Activated naive CD4-positive, alpha-beta T cell (primary cell): ENCODE measurements at places on chromosomes 13 and 19.
A peak's percentile ranks its signal among the peaks of the same experiment; 100 is the strongest.

DNA sequence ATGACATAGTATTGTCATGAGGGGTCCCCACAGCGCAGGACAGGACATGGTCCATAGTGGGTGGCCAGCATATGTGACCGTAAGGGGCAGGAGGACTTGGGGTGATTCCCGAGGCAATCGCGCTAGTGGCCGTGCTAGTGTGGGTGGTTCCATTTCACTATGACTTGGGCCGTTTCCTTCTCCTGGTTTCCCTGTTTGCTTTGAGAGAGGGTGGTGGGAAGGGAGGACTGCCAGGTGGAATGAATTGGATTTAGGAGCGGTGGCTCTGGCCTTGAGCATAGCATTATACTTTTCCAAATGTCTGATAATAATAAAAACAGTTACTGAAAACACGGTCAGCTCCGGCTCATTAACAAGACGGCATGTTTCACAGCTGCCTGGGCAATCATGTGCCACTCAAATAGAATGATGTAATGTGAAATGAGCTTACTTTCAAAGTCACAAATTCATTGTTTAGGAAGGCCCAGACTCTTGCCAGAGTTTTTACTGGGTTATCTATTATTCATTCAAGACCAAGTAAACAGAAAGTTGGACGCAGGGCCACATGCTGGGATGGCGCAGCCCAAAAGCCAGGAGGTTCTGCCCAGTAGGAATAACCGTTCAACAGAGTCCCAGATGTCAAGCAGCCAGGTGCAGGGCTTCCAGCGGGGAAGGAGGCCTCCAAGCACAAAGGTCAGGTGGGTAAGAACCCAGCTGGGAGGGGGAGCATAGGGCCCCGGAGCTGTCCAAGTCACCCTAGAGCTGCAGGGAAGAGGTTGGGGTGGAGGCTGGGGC lies 19.6 kb upstream of the SLC15A1 start:
- DNase-seq: no peak

DNA sequence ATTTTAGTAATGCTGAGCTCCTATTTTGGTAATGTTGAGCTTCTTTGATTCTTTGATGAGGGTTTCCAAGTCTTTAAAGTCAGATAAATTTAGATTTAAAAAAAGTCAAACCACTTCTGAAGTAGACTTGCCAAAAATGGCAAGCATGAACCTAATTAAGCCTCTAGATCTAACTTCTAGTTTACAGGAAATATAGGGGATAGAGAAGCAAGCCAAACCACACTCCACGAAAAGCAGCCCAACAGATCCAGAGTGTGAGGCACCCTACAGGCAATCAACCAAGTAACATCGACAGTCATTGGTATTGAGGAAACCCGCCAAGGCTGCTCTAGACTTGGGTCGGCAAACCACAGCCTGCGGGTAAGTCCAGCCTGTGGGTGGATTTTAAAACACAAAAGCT lies 3.7 kb downstream of the GGACT start:
- no peak for DNase-seq

DNA sequence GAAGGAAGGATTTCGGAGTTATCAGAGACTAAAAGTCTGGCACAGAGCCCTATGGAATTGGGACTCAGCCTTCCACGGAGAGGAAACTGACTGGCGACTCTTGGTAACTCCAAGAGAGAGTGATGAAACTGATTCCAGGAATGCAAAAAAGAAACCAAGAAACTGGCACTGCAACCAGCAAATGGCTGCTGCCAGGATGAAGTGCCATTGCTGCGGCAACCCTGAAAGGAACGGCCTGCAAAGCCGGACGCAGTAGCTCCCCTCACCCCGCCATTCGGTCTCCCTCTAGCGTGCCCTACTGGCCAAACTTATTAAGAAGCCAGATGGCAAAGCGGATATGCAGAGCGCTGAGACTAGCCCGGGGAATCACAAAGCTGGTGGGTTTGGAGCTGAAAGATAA lies 236.0 kb downstream of the PCDH9 start:
- DNase-seq: no peak

GRCh38 chr19:11242864-11243797 lies 3.7 kb downstream of the ANGPTL8 start:
- DNase-seq: peak; percentile 74

DNA sequence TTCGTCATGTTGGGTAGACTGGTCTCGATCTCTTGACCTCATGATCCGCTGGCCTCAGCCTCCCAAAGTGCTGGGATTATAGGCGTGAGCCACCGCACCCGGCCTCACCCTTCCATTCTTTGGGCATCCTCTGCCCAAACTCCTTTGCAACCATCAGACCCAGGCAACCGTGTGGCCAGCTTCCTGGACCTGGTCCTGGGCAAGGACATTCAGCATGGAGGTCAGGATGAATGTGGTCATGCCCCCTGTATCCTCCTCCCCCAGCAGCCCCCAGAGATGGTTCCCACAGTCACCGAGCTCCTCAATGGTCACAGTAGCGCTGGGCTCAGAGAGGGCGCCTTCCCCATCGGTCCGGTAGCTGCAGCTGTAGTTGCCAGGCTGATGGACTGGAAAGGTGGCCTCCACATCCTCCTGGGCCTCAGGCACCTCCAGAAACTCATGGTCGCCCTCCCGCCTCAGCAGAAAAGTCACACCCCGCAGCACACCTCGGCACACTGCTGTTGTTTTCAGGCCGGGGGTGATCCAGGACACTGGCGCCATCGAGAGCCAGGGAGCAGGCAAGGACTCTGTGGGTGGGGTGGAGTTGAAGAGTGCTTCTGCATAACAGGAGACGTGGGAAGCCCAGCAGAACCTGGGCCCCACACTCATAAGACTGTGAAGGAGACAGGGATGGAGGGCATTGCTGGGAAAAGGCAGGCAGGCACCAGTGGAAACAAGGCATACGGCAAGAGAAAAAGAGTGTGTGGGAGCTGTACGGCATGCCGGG lies 1.1 kb downstream of the A1BG start:
- no peak for DNase-seq

GRCh38 chr13:99614465-99614885 lies 113.2 kb downstream of the TM9SF2 start:
- DNase-seq: no peak

GRCh38 chr13:44810061-44810840 lies 179.0 kb downstream of the NUFIP1 start:
- DNase-seq: no peak

- DNase-seq: no peak
These were observed 39.9 kb downstream of the DPRX start for GRCh38 chr19:53671663-53672062.

DNA sequence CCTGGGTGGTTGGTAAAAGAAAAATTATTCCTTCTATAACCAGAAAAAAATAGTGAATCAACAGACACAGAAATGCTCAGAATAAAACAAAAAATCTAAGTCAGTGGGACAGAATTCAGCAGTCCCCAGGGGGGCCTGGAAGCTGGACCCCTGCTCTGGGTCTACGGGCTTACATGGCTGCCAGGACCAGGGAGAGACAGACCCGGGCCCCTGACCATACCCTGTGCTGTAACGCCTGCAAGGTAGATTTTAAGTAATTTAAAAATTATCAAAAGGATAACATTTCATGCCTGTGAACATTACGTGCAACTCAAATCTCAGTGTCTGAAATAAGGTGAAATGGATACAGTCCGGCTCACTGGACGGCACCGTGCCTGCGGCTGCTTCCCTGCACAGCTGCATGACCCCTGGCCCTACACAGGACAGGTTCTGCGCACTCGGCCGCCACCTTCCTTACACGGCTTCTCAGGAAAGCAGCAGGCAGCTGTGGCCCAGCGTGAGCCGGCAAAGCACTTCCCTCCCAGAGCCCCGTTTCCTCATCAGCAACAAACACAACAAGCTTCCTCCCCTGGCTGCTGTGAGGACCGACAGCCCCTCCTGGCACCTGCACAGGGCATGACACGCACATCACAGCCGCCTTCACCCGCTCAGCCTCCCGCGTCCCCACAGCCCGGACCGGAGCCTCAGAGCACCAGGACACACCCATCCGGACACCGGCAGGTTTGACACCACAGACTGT lies 22.2 kb downstream of the RASA3 start:
- no peak for DNase-seq

GRCh38 chr19:5929625-5930024 lies 15.6 kb downstream of the CAPS start:
- DNase-seq: no peak

DNA sequence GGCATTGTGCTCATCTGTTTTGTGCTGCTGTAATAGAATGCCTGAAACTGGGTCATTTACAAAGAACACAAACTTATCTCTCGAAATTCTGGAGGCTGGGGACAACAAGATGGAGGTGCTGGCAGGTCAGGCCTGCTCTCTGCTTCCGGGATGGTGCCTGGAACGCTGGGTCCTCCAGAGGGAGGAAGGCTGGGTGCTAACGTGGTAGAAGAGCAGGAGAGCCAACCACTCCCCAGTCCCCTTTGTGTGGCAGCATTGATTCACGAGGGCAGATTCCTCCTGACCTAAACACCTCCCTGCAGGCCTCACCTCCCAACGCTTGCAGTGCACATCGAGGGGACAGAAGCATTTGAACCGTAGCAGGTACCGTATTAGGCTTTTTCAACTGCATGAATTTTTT lies 34.1 kb upstream of the TFDP1 start:
- no peak for DNase-seq

DNA sequence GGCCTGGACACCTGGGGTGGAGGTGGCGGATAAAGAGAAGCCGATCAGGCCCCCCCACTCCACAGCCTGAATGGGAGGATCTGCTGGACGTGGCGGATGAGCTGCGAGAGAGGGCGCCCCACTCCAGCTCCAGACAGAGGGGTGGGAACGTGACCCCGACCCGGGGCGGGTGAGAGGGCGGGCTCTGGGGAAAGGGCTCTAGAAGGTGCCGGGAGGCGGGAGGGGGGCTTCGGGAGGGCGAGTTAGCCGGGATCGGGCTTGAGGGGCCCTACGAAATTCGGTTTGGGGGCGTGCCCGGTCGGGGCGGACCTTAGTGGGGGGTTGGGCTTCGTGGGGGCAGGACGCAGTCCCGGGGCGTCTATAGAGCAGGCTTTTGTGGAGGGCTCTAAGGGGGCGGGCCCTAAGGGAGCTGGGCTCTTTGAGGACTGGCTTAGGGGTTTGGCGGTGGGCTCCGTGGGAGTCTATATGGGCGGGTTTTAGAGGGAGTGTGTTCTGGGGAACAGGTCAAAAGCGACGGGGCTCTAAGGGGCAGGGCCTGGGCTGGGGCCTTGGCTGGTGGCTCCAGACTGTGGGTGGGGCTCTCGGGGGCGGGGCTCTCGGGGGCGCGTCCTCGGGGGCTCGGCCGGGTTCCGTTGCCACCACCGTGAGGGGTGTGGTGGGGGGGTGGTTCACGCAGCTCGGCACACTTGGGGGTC lies 4.1 kb upstream of the NANOS3 start:
- DNase-seq: no peak

GRCh38 chr19:31100981-31101380 lies 248.3 kb downstream of the TSHZ3 start:
- DNase-seq: no peak

GRCh38 chr13:99172951-99173350 lies 27.7 kb upstream of the UBAC2 start:
- DNase-seq: no peak

DNA sequence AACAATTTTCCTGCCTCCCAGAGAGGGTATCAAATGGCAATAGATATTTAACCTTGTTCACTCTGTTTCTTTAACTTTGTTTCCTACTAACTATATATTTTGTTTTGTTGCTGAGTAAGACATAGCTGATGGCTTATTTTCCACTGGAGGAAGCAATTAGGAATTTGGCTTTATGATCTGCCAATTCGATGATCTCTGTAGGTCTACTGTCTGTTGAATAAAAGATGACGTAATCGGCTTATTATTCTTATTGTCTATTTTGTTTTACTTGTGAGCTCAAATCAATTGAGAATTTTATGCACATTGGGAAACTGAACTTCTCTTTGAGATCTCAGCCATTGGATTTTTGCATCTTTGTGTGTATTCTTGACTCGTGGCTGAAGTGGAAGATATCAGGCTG lies 862.6 kb downstream of the EFNB2 start:
- DNase-seq: no peak

- DNase-seq: no peak
These were observed 33.6 kb downstream of the MTMR6 start for GRCh38 chr13:25253702-25254101.

GRCh38 chr13:44693156-44693764 lies 117.1 kb upstream of the TSC22D1 start:
- DNase-seq: no peak

DNA sequence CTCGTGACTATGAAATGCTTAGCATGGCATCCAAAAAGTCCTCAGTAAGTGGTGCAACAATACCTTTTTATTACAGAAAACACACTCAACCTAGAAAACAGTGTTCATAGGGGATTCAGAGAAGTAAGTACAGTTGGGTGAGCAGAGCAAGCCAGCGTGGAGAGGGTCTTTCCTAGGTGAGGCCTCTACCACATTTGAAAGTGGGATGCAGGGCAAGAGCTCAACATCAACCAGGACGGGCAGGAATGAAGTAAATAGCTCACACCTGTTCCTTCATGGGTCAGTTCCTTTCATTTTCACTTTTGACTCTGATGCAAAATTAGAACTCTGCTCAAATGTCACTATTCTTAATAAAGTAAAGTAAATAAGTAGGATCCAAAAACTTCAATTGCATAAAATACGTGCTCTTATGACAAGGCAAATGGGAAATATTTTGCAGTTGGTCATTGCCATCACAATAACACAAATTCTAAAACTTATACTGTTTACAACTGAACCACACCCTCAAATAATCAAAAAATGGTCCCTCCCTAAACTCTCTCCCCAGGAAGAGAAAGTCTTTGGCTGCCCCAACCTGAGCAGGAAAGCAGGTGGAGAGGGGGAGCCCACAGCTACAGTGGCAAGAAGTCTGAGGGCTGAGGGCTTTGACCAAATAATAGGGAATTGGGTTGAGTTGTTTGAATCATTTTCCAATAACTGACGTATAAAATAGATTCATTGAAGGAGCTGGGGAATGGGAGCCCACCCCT lies 20.2 kb downstream of the CHAMP1 start:
- DNase-seq: no peak

GRCh38 chr19:48714759-48715675 lies 4.5 kb downstream of the MAMSTR start:
- DNase-seq: no peak

- DNase-seq: no peak
These were observed 496.7 kb downstream of the COG6 start for GRCh38 chr13:40152145-40152544.

GRCh38 chr13:30738526-30739236 lies 3.3 kb downstream of the ALOX5AP start:
- DNase-seq: no peak

- DNase-seq: no peak
These were observed 48.1 kb downstream of the TNFRSF19 start for GRCh38 chr13:23618341-23618740.
